ENCODE measurements at places on chromosomes 1 and 21.

GRCh38 chr21:46021978-46022544 is 40.5 kb downstream of the COL6A1 start:
- no peak for DNase-seq

GRCh38 chr1:186113461-186113860 is 261.6 kb downstream of the TPR start:
- no peak for DNase-seq

DNA sequence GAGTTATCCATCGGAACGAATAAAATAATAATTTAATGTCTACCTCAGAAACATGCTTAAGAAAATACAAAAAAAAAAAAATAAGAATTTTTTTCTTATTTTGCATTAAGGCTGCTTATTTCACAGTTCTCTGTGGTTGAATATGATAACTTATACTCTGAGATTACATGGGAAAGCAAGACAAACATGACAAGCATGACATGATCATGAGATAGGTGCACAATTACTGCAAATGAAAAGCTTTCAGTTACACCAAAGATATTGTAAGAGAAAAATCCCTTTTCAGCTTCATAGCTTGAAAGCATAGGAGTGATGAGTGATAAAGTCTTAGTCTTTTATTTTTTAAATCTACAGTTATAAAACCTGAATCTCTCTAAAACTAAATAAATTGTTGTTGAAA is 154.1 kb downstream of the BRINP3 start:
- DNase-seq, result no peak

GRCh38 chr1:167544447-167545093 is 9.0 kb downstream of the CREG1 start:
- DNase-seq, result no peak

- no peak for DNase-seq
Observed at GRCh38 chr1:116347696-116348095, 25.3 kb upstream of the ATP1A1 start.
